LHCN-M2 (cell line): ENCODE measurements at places on chromosomes 6 and 20. TPM values are rescaled to one million over a fixed set of nuclear protein-coding genes. Genes with fewer than 3 reads are reported as not detected.

Gene RAET1L
- not detected in 2 replicates for total RNA-seq

Gene SIRPG
- not detected in 2 replicates for total RNA-seq

Gene SLC22A3
- 0.06 TPM in 1 of 2 replicates, not detected in the other for total RNA-seq

Gene ZNF334
- 0.11 TPM in 1 of 2 replicates, not detected in the other for total RNA-seq

- no peak for DNase-seq
Measured at GRCh38 chr20:19524691-19525090, 233.4 kb upstream of the RIN2 start.
